A549 treated with Mapracorat at 1 μM for 4 hours (cell line): ENCODE measurements at places on chromosomes 11 and 22. TPM values are rescaled to one million over a fixed set of nuclear protein-coding genes. Genes with fewer than 3 reads are reported as not detected.

The TYR gene
- not detected in 5 replicates for total RNA-seq

The RBMXL2 gene
- not detected in 5 replicates for total RNA-seq

The DMC1 gene
- total RNA-seq: 1.9 to 6.7 TPM (median 2.9 TPM) in 5 replicates

The UBASH3B gene
- 31.4 to 44.0 TPM (median 42.0 TPM) in 5 replicates for total RNA-seq

The IFITM1 gene
- total RNA-seq: 0.36 to 0.80 TPM (median 0.52 TPM) in 5 replicates

The LRRC74B gene
- total RNA-seq: not detected in 5 replicates

The PGA3 gene
- total RNA-seq: not detected in 5 replicates

The MYO7A gene
- 1.2 to 1.6 TPM (median 1.3 TPM) in 5 replicates for total RNA-seq

The LARGE2 gene
- total RNA-seq: 1.6 to 4.3 TPM (median 2.8 TPM) in 5 replicates

The SYCE3 gene
- total RNA-seq: 0.45 TPM in 1 of 5 replicates, not detected in the others

The MOV10L1 gene
- total RNA-seq: not detected in 5 replicates

The TST gene
- total RNA-seq: 41.6 to 62.5 TPM (median 56.2 TPM) in 5 replicates

The SLC22A6 gene
- not detected in 5 replicates for total RNA-seq

The TRIM49 gene
- total RNA-seq: 0.09 to 0.14 TPM in 2 of 5 replicates, not detected in the others

The GAS2 gene
- total RNA-seq: 0.81 to 1.3 TPM (median 1.1 TPM) in 5 replicates

The P4HA3 gene
- total RNA-seq: 35.5 to 58.6 TPM (median 49.8 TPM) in 5 replicates

The SLC22A25 gene
- not detected in 5 replicates for total RNA-seq

The BIK gene
- 1.1 to 2.1 TPM (median 1.8 TPM) in 5 replicates for total RNA-seq

The NLRP14 gene
- total RNA-seq: not detected in 5 replicates

The DDI1 gene
- not detected in 5 replicates for total RNA-seq

The PRODH gene
- 0.77 to 1.4 TPM (median 1.3 TPM) in 5 replicates for total RNA-seq

The CKAP5 gene
- 59.2 to 72.5 TPM (median 69.0 TPM) in 5 replicates for total RNA-seq

The FGF3 gene
- not detected in 5 replicates for total RNA-seq

The PI4KA gene
- total RNA-seq: 19.7 to 22.7 TPM (median 20.3 TPM) in 5 replicates

The MIOX gene
- 0.11 TPM in 1 of 5 replicates, not detected in the others for total RNA-seq

The APOL5 gene
- not detected in 5 replicates for total RNA-seq

The PLAAT5 gene
- not detected in 5 replicates for total RNA-seq

The SAA2 gene
- total RNA-seq: 0.26 TPM in 1 of 5 replicates, not detected in the others

The MSANTD2 gene
- total RNA-seq: 5.5 to 6.3 TPM (median 5.8 TPM) in 5 replicates

The SAA1 gene
- 1.5 to 2.6 TPM (median 2.1 TPM) in 5 replicates for total RNA-seq

The OSBP2 gene
- total RNA-seq: 8.0 to 10.3 TPM (median 9.2 TPM) in 5 replicates

The SUSD2 gene
- 62.5 to 83.3 TPM (median 77.2 TPM) in 5 replicates for total RNA-seq

The CNTF gene
- total RNA-seq: 1.2 to 1.4 TPM (median 1.3 TPM) in 5 replicates

The PEX26 gene
- 7.1 to 11.6 TPM (median 9.4 TPM) in 5 replicates for total RNA-seq

The NAALAD2 gene
- not detected in 5 replicates for total RNA-seq

The CD6 gene
- total RNA-seq: 0.08 to 0.18 TPM (median 0.15 TPM) in 4 of 5 replicates, not detected in the other

The PHOX2A gene
- total RNA-seq: not detected in 5 replicates

The GLB1L2 gene
- 1.8 to 2.7 TPM (median 2.0 TPM) in 5 replicates for total RNA-seq

The SLC22A12 gene
- total RNA-seq: not detected in 5 replicates

The VWA5A gene
- 0.16 to 0.36 TPM (median 0.28 TPM) in 5 replicates for total RNA-seq

The MCAM gene
- 9.2 to 14.8 TPM (median 10.5 TPM) in 5 replicates for total RNA-seq

The PPM1F gene
- 14.7 to 20.8 TPM (median 19.8 TPM) in 5 replicates for total RNA-seq

The OR5B2 gene
- total RNA-seq: not detected in 5 replicates

The INS gene
- not detected in 5 replicates for total RNA-seq

The SAA4 gene
- total RNA-seq: not detected in 5 replicates

The FJX1 gene
- total RNA-seq: 36.0 to 46.3 TPM (median 42.8 TPM) in 5 replicates

The HSPA8 gene
- total RNA-seq: 1,399 to 1,793 TPM (median 1,433 TPM) in 5 replicates

The GSTT2B gene
- total RNA-seq: 0.28 to 0.43 TPM (median 0.39 TPM) in 5 replicates

The FOLR1 gene
- not detected in 5 replicates for total RNA-seq

The OR52E8 gene
- total RNA-seq: not detected in 5 replicates

The PDGFD gene
- 6.1 to 8.6 TPM (median 7.6 TPM) in 5 replicates for total RNA-seq

The C11orf97 gene
- not detected in 5 replicates for total RNA-seq

The H19 gene
- 8.2 to 16.8 TPM (median 14.6 TPM) in 5 replicates for total RNA-seq

The RTL10 gene
- total RNA-seq: 7.0 to 10.1 TPM (median 9.2 TPM) in 5 replicates

The DTX4 gene
- total RNA-seq: 3.6 to 4.8 TPM (median 4.4 TPM) in 5 replicates

The TMEM123 gene
- 141 to 189 TPM (median 176 TPM) in 5 replicates for total RNA-seq

The HEPACAM gene
- not detected in 5 replicates for total RNA-seq

The OR8D1 gene
- total RNA-seq: not detected in 5 replicates
